ENCODE measurements at places on chromosomes 5 and 9.

DNA sequence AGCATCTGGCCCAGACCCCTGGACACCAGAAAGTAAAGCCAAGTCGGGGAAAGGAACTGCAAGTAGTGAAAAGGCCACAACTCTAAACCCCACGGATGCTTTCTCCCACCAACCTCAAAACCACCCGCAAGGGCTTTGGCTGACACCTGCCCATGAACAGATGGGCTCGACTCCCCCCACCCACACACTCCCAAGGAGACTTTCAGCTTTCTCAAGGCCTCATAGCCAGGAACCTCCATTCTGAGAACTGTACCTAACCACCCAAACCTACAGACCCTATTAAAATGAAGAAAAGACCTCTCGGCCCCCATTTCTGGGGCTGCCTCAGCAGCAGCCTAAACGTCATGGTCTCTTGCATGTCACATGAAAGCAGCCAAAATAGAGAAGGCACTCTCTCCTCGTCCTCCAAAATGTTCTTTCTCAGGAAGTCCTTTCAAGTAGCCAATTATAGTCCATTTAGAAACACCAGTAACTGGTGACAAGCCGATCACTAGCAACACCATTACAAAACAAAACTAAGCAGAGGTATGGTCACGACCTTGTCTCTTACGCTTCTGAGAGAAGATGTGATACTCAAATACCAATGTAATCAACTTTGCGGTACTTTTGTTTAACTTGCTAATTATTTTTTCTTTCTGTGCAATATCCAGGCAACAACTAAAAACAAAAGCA lies 2.9 kb downstream of the B4GALT1 start:
- H3K4me3 ChIP-seq = peak overlapping the region; percentile 98
- H3K27ac ChIP-seq = peak overlapping the region; percentile 100
- H3K27me3 ChIP-seq = no peaks in the 10 kb centered on the region

GRCh38 chr5:142432961-142433360 lies 108.1 kb upstream of the SPRY4 start:
- peaks cover 2% of the 10 kb centered on the region for H3K36me3 ChIP-seq
- DNase-seq = peak; percentile 56
- peaks cover 40% of the 10 kb centered on the region for H3K4me1 ChIP-seq
- H3K27me3 ChIP-seq = no peaks in the 10 kb centered on the region

- H3K4me1 ChIP-seq = no peaks in the 10 kb centered on the region
- H3K27me3 ChIP-seq = no peaks in the 10 kb centered on the region
- no peak overlapping the region for H3K27ac ChIP-seq
- no peak overlapping the region for H3K4me3 ChIP-seq
- H3K36me3 ChIP-seq = no peaks in the 10 kb centered on the region
Measured at GRCh38 chr9:129311643-129312042, 133.6 kb upstream of the IER5L start.

DNA sequence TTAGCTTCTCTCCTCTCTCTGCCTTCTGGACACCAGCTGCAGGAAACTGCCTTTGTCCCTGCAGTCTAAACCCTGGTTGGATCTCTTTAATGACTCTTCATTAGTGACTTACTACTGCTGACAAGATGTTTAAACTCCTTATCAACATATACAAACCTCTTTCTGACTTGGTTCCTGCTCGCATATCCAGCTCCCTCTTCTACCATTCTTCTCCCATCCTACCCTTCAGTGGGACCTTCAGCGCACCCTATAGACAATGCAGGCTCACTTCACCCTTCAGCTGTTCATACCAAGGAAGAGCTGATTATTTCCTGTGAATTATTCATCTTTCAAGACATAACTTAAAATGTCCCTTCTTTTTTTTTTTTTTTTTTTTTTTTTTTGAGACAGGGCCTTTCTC lies 436.5 kb downstream of the KIAA0825 start:
- no peak for DNase-seq
- H3K4me1 ChIP-seq = no peaks in the 10 kb centered on the region
- no peaks in the 10 kb centered on the region for H3K36me3 ChIP-seq
- no peak overlapping the region for H3K27ac ChIP-seq
- H3K27me3 ChIP-seq = no peaks in the 10 kb centered on the region

DNA sequence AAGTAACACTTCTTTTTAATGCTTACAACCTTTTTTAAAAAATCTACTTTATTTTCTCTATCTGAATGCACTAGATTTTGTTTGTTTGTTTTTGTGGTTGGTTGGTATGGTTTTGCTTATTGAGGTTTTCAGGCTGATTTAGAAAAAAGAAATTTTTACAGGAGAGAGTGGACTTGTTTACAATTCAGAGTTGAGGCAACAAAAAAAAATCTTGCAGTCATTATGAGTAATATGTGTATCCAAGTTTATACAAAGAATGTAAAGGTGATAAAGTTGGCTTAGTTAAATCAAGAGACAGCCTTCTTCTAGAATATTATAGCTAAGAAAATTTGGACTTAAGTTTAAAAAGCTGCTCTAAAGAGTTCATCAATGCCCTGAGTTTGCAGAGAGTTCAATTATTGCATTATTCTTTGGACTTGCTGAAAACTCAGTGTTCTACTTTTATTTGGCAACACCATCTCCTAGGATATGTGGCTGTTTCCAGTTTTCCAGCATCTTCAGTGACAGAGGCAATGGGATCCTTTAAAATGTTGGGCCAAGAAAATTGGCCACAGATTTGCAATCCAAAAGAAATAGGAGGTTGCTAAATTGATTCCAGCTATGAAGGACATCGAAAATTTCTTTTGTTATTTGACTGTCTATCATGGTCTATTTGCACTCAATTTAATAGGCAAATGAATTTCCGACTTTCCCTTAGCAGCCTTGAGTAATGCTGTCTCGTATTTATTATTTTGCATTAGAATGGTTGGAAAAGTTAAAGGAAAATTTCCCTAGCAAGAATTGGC lies 10.7 kb downstream of the STK32A start:
- DNase-seq = no peak
- H3K4me1 ChIP-seq = no peaks in the 10 kb centered on the region
- no peaks in the 10 kb centered on the region for H3K36me3 ChIP-seq
- no peak overlapping the region for H3K27ac ChIP-seq

GRCh38 chr5:15440434-15440833 lies 59.5 kb upstream of the FBXL7 start:
- no peaks in the 10 kb centered on the region for H3K4me1 ChIP-seq
- no peak for DNase-seq
- no peak overlapping the region for H3K27ac ChIP-seq
- H3K4me3 ChIP-seq = no peak overlapping the region

DNA sequence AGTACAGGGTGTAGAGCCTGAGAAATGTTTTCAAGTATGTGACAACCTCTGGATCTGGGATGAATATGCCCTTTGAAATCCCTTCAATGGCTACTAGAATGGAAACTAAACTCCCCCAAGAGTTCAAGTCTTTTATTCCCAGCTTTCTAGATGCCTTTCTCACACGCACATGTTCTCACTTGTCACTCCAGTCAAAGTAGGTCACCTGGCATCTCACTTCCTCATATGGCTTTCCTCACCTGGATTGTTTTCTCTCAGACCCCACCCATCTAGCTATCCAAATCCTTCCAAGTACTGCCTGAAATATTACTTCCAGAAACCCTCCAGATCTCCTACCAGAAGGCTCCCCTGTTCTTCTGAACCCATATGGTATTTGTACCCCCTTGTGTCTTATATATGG lies 615.4 kb upstream of the KLF4 start:
- H3K4me3 ChIP-seq = no peak overlapping the region
- no peaks in the 10 kb centered on the region for H3K36me3 ChIP-seq
- H3K27me3 ChIP-seq = peaks cover 7% of the 10 kb centered on the region
- H3K4me1 ChIP-seq = no peaks in the 10 kb centered on the region
- DNase-seq = no peak
- H3K27ac ChIP-seq = no peak overlapping the region

DNA sequence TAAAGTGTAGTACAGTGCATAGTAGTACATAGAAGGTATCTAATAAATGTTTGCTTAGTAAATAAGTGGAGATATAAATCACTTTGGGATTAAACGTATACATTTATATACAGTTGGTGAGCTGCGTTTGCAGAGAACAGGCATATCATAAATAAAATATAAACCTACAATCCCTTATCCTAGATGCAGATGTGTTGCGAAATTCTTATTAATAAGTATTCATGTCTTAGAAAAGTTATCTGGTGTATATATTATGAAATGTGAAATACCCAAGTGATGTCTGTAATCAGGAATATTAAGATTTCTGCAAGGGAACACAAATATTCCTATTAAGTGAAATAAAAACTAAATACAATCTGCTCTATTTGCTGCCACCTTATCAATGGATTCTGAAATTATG lies 8.8 kb downstream of the CCNH start:
- H3K36me3 ChIP-seq = peaks cover 94% of the 10 kb centered on the region
- DNase-seq = no peak
- no peak overlapping the region for H3K4me3 ChIP-seq
- no peak overlapping the region for H3K27ac ChIP-seq
- H3K4me1 ChIP-seq = peaks cover 47% of the 10 kb centered on the region

- H3K27ac ChIP-seq = no peak overlapping the region
- no peaks in the 10 kb centered on the region for H3K36me3 ChIP-seq
- H3K27me3 ChIP-seq = no peaks in the 10 kb centered on the region
- DNase-seq = no peak
Measured at GRCh38 chr5:94021246-94021645, 279.8 kb upstream of the POU5F2 start.

DNA sequence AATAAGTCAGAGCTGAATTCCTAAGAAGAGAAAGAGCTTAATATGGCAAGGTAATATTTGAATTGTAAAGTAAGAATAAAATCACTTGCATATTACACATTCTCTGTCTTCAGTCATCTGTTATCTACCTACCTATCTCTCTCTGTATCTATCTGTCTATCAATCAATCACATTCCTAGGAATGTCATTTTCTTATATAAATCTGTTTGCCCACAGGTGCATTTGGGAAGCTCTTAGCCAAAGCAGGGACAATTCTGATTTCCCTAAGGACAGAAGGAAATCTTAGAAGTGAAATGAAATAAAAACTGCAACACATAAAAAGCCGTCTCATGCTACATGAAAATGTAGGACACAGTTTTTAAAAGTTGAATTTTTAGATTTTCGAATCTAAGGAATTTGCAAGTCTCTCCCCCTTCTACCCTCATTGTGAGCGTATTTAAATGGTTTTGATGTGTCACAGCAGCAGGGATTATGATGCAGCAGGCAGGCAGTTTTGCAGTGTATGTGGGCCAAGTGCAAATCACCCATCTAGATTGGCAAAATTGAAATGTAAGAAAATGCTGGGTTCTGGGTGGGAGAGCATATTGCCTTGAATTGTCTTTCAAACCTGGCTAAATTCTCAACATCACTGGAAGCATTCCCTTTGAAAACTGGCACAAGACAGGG lies 155.7 kb downstream of the ACER2 start:
- no peak overlapping the region for H3K4me3 ChIP-seq
- no peaks in the 10 kb centered on the region for H3K36me3 ChIP-seq
- H3K4me1 ChIP-seq = no peaks in the 10 kb centered on the region
- no peaks in the 10 kb centered on the region for H3K27me3 ChIP-seq
- no peak overlapping the region for H3K27ac ChIP-seq

DNA sequence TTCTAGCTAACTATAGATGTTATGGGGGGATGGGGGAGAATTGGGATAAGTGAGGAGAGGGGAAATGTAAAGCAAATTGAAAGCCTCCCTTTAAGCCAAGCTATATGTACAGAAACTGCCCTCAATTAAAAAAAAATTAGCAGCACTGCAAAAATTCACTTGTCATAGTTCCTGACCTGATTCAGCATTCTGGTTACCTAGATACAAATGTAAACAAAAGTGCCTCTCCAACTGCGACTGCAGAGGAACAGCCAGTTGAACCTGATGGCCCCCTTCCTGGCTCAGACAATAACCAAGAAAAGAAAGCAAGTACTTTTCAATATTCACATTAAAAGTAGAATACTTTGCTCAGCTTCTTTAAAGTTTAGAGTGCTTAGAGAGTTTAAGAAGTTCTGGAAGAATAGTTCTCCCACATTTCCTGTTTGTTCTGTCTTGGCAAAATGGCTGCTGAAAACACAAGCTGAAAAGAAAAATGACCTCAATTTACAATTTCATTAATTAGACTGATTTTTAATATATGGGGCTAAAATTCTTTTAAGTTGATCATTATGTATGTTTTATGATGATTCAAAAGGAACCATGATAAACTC lies 1.5 kb downstream of the FAM81B start:
- no peak overlapping the region for H3K27ac ChIP-seq
- DNase-seq = no peak
- H3K4me1 ChIP-seq = no peaks in the 10 kb centered on the region
- peaks cover 5% of the 10 kb centered on the region for H3K27me3 ChIP-seq
- no peaks in the 10 kb centered on the region for H3K36me3 ChIP-seq

DNA sequence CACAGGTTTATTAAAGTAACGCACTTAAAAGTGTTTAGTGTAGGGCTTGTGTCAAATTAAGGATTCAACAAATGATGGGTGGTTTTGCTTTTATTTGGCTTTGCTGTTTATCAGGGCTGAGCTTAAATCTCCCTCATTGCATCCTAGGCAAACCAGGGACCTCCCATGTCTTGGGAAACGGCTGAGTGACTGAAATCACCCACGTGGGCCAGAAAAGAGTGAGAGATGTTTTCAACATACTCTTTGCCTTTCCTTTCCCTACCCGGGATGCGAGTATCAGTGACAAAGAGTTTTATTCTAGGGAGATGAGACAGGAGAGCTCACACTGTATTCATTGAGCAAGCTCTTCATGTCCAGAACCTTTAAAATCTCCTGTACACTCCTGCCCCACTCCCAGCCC lies 23.3 kb downstream of the KCNMB1 start:
- H3K4me3 ChIP-seq = no peak overlapping the region
- H3K27ac ChIP-seq = no peak overlapping the region
- no peaks in the 10 kb centered on the region for H3K36me3 ChIP-seq
- no peaks in the 10 kb centered on the region for H3K27me3 ChIP-seq
- no peak for DNase-seq

DNA sequence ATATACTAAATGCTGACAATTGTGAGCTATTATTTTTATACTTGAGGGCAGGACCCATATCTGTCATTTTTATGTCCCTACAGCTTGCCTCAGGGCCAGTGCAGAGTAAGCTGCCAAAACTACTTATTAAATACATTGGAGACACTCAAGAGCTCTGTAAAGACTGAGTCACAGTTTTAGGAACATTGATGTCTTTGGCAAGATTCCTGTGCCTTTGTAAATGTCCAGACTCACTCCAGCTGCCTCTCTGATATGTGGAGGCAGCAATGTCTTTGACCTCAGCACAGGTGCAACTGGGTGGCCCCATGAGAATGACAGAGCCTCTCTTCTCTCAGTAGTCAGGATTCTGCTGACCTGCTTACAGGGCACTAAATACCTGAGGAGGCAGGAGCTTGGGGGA lies 363.2 kb downstream of the OSTF1 start:
- H3K4me3 ChIP-seq = no peak overlapping the region
- no peaks in the 10 kb centered on the region for H3K4me1 ChIP-seq
- no peak overlapping the region for H3K27ac ChIP-seq
- no peaks in the 10 kb centered on the region for H3K36me3 ChIP-seq
- DNase-seq = no peak
- H3K27me3 ChIP-seq = no peaks in the 10 kb centered on the region

DNA sequence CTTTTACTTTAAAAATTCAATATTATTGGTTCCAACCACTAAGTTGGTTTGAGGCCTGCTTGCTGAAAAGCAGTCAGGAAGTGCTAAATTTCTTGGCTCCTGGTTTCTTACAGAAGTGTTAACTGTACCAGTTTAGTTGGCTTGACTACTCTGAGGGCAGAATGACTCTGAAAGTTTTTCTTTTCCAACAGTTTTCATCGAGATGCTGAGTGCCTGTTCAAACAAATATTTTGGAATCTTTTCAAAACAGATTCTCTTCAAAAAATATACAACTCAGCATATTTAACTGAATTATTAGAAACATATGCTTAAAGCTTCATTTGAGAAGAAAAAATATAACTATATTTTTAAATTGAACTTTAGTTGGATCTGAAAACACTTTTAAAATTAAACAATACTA lies 37.0 kb downstream of the SLC38A9 start:
- DNase-seq = no peak
- H3K4me1 ChIP-seq = peaks cover 4% of the 10 kb centered on the region
- H3K27me3 ChIP-seq = no peaks in the 10 kb centered on the region
- no peak overlapping the region for H3K4me3 ChIP-seq
